ENCODE measurements at places on chromosomes 5 and 9. TPM values are rescaled to one million over a fixed set of nuclear protein-coding genes. Genes with fewer than 3 reads are reported as not detected.

GAS1 gene
- 95.1 TPM for polyA plus RNA-seq

POLR1E gene
- polyA plus RNA-seq = 29.0 TPM

- no peak for DNase-seq
Observed at GRCh38 chr5:3217771-3218495, 377.7 kb upstream of the IRX1 start.

- no peak for DNase-seq
Observed at GRCh38 chr5:97044052-97044451, 98.4 kb downstream of the LIX1 start.
